ENCODE measurements at places on chromosomes 3 and 15. TPM values are rescaled to one million over a fixed set of nuclear protein-coding genes. Genes with fewer than 3 reads are reported as not detected.

TNNC1 gene
- total RNA-seq: 1.2 TPM

CCNB2 gene
- 4.9 TPM for total RNA-seq

GRIP2 gene
- 0.17 TPM for total RNA-seq

ATP10A gene
- total RNA-seq: 20.8 TPM

GOLGA6B gene
- total RNA-seq: not detected

RSL24D1 gene
- total RNA-seq: 65.3 TPM

ADGRG7 gene
- total RNA-seq: not detected

GPR149 gene
- total RNA-seq: not detected

IQCF5 gene
- total RNA-seq: not detected

DHFR2 gene
- 2.6 TPM for total RNA-seq

MYZAP gene
- total RNA-seq: 0.35 TPM

ATP2B2 gene
- total RNA-seq: not detected

OR5H1 gene
- total RNA-seq: not detected

RASGRP1 gene
- 1.2 TPM for total RNA-seq

RBM5 gene
- total RNA-seq: 69.3 TPM

CNBP gene
- total RNA-seq: 209 TPM

DNAJC19 gene
- total RNA-seq: 21.5 TPM

TMC3 gene
- under 0.01 TPM for total RNA-seq

CCR9 gene
- not detected for total RNA-seq

GP5 gene
- total RNA-seq: under 0.01 TPM

ANKRD34C gene
- total RNA-seq: not detected

TRAT1 gene
- total RNA-seq: not detected

SLC38A3 gene
- not detected for total RNA-seq

CFAP44 gene
- 2.2 TPM for total RNA-seq

DZIP1L gene
- 14.9 TPM for total RNA-seq

SLC15A2 gene
- 1.2 TPM for total RNA-seq

CSPG4 gene
- total RNA-seq: 8.2 TPM

NPAP1 gene
- total RNA-seq: not detected

ROBO2 gene
- total RNA-seq: 0.23 TPM

CYP19A1 gene
- total RNA-seq: not detected

C3orf85 gene
- total RNA-seq: not detected

SCAMP5 gene
- 0.68 TPM for total RNA-seq

ITIH1 gene
- total RNA-seq: not detected

GCNT3 gene
- total RNA-seq: not detected

EOMES gene
- total RNA-seq: 0.35 TPM

TTLL3 gene
- 19.8 TPM for total RNA-seq

MUC13 gene
- not detected for total RNA-seq

MBNL1 gene
- total RNA-seq: 137 TPM

RHOV gene
- not detected for total RNA-seq

CLASP2 gene
- 12.1 TPM for total RNA-seq

SLC25A36 gene
- total RNA-seq: 33.9 TPM

SLCO2A1 gene
- total RNA-seq: 0.47 TPM

GOLGA6L10 gene
- 0.23 TPM for total RNA-seq

COPG1 gene
- total RNA-seq: 157 TPM

OXTR gene
- total RNA-seq: 4.2 TPM

SAMMSON gene
- total RNA-seq: not detected

TGM4 gene
- total RNA-seq: 0.17 TPM

GASK1A gene
- total RNA-seq: 0.47 TPM

GHRL gene
- not detected for total RNA-seq

SLC28A1 gene
- total RNA-seq: not detected

COPS2 gene
- 48.3 TPM for total RNA-seq

PIF1 gene
- total RNA-seq: 4.5 TPM

GPR62 gene
- total RNA-seq: not detected

CLDN18 gene
- total RNA-seq: not detected

GOLGA8Q gene
- total RNA-seq: not detected

Measured in pericardium fibroblast (primary cell).